ENCODE measurements at places on chromosomes 6 and 20. TPM values are rescaled to one million over a fixed set of nuclear protein-coding genes. Genes with fewer than 3 reads are reported as not detected.

SMPDL3A gene
- total RNA-seq, result 9.4 TPM

MUCL3 gene
- total RNA-seq, result 0.31 TPM

NKAIN4 gene
- total RNA-seq, result 10.2 TPM

SHLD1 gene
- total RNA-seq, result 6.2 TPM

CASP8AP2 gene
- total RNA-seq, result 19.0 TPM

FOXF2 gene
- total RNA-seq, result 8.1 TPM

RBM38 gene
- 26.5 TPM for total RNA-seq

CDH26 gene
- total RNA-seq, result 3.6 TPM

PCSK2 gene
- 61.2 TPM for total RNA-seq

MAS1 gene
- total RNA-seq, result not detected

STMND1 gene
- 0.43 TPM for total RNA-seq

ID1 gene
- total RNA-seq, result 516 TPM

FLRT3 gene
- total RNA-seq, result 75.7 TPM

OOEP gene
- total RNA-seq, result not detected

CLPSL1 gene
- total RNA-seq, result not detected

SLC22A2 gene
- total RNA-seq, result not detected
